Stimulated activated CD4-positive, alpha-beta T cell treated with anti-CD3 and anti-CD28 coated beads, Interleukin-1b, Interleukin-23, amount 100 ng/mL, for 1 hour (primary cell): ENCODE measurements at places on chromosomes 6 and 20.

DNA sequence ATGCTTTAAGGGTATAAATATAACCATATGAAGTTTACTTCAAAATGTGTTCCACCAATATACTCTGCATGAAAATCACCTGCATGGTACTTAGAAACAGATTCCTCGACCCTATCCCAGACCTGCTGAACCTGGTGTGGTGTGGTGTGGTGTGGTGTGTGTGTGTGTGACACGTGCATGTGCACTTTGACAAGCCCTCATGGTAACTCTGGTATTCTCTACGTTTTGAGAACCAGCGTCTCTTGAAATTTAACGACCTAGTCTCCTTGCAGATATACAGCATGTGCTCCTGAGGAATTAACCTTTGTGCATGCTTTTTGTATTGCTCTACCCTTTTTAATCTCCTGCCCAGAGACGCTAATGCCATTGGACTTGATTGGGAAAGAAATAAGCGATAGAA is 29.5 kb downstream of the GGTLC1 start:
- no peak for DNase-seq

- DNase-seq = no peak
Observed at GRCh38 chr6:22042706-22043105, 254.1 kb downstream of the PRL start.

DNA sequence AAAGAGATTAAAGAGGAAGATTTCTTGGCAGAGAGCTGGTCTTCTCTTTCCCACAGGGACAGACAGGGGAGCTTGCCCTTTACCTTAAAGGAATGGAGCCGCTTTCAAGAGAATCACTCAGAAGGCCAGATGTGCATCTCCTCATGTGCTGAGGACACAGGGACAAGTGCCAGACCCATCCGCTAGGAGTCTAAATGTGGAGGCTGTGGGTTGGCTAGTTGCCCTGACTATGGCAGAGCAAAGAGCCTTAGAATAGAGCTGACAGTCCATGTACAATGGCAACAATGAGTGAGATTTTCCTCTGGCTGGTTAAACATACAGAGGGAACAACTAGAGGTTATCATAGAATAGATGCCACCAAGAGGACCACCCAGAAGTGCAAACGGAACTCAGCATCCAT is 7.3 kb upstream of the DOK5 start:
- DNase-seq = no peak

DNA sequence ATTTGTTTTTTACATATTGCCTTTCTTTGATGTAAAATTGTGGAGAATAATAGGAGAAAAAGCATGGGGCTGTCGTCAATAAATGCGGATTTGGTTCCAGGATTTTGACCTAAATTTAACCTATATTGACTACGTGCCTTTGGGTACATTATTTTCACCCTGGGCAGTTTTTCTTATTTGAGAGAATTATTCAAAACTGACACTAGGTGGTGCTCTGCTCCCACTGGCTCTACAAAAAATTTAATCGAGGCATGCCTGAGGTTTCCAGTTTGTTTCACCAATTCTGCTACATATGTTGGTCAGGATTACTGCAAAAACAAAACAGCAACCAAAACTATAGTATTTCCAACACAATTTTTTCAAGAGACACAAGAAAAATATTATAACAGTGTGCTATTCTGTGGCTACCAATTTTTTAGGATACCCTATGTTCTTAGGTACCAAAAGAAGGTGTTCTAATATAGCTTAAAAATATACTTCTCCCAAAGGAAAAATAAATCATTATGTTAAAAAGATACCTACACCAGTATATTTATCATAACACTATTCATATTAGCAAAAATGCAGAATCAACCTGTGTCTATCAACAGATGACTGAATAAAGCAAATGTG is 48.6 kb upstream of the FABP7 start:
- no peak for DNase-seq

GRCh38 chr20:18543216-18543615 is 24.0 kb upstream of the SMIM26 start:
- no peak for DNase-seq
